ENCODE measurements at places on chromosomes 3 and 15.

DNA sequence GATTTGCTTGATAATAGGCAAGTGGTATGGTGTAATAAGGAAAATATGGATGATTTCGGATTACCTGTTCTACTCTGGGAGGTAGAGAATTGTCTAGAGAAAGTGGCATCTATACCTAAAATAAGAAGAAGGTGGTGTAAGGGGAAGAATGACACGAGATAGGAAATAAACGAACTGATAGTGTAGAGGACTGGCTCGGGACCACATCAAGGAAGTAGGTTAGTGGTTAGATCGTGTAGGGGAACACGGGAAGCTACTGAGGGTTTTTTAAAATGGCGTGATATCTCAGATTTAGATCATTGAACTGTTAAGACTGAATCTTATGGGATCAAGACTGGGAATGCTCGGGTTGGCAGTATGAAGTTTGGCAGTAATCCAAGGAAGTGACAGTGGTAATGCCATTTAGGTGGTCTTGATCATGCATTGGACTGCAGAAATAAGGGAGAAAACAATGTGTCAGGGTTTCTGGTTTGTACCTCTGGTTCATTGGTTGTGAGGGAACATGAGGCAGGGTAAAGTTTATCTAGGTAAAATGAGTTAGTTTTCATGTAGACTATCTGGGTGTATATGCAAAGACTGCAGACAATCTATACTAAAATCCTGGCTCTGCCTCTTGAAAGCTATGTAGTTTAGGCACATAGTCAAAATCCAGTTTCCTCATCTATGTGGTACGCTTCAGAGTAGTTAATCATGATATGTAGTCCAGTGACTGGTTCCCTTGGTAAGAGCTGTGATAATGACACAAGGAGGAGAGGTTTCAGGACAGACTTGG lies 7.4 kb downstream of the RPL14 start:
- DNase-seq, result no peak

DNA sequence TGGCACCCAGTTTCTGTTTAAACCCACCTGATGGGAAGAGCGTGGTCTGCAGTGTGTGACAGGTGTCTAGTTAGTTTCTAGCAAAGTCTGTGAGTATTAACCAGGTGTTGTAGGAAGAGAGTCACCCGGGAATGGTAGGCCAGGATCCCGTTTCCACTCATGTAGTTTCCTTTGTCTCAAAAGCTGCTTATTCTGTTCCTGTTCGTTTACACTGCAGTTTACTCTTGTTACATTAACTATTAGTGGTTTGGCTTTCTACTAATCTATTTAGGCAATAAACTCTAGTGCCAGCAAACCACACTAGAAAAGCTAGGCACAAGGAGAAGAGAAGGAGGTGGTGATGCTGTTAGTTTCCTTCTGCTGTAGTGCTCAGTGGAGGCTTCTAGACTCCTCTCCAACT lies 32.7 kb downstream of the WDR76 start:
- no peak for DNase-seq

- DNase-seq, result no peak
Observed at GRCh38 chr3:66395635-66396034, 105.2 kb downstream of the LRIG1 start.

GRCh38 chr3:161104561-161105551 lies at the start of gene B3GALNT1:
Gene B3GALNT1 (minus strand): TSS chr3:161105349. CDS start chr3:161086754, 18,595 bp downstream.
- DNase-seq, result no peak

DNA sequence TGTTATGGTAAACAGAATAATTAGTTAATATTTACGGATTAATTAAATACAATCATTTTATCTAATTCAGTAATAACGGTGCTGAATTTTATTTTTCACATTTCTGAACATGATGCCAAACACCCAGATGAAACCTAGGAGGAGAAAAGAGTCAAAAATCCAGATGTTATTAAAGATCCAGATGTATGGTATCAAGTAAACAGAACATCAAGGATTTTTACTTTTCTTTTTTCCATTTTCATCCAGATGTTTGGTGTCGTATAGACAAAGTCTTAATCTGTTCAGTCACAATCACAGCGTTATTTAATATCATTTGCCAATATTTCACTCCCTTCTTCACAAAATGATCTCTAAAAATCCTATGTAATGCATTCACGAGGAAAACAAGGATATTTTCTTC lies 64.0 kb upstream of the NR2F2 start:
- no peak for DNase-seq

- DNase-seq, result no peak
Observed at GRCh38 chr3:123623346-123623880, 38.6 kb upstream of the HACD2 start.

- DNase-seq, result no peak
Observed at GRCh38 chr3:189331002-189331418, 159.2 kb downstream of the TPRG1 start.

GRCh38 chr15:95596496-95596895 lies 734.0 kb upstream of the NR2F2 start:
- DNase-seq, result no peak

GRCh38 chr3:42351207-42351606 lies 59.2 kb downstream of the LYZL4 start:
- no peak for DNase-seq

DNA sequence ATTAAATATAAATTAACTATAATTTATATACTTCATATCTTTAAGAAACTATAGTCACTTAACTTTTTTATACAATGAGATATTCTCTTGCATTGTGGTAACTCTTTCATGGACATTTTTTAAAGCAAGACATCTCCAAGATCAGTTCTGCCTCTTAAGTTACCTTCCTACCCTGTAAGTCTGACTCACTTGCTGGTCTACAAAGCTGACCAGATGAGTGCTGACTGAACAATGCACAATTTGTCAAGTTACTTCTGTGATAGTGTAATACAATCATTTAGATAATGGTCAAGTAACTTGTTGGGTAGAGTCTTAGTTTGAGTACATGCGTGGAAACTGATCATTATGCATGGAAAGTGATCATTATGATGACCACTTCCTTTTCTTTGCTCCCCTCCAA lies 145.9 kb downstream of the MEIS2 start:
- no peak for DNase-seq

DNA sequence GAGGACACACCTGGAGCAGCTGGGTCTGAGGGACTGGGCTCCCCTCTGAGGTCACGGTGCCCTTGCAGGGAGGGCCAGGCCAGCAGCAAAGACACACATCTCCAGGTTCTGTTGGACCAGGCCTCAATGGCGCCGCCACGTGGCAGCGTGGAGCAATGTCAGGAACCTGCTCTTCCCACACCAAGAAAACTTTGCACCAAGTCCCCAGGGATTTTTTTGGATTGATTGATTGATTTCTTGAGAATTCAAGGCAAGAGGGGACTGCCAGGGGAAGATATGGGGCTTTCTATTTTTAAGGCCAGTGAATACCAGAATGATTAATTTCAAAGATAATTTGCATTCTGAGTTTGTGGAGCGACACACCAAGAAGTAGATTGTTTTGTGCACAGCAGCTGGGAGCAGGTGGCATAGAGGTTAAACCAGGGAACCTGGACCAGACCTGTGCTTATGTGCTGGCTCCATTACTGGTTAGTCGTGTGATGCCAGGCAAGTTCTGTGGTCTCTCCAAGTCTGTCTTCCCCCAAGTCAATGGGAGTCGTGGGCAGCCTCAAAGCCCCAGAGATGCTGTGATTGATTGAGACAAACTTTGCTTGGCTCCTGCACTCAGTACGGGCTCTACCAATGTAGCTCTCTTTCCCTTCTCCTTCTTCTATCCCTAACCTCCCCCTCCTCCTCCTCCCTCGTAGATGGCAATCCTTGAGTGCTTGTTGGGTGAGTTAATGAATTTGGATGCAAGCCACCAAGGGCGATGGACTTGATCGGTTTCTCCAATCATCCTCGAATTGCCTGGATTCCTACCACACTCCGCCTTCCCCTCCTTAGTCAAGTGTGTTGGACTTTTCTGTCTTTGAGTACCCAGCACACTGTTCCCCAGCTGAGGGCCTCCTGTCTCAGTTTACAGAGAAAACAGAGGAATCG lies 96.2 kb upstream of the TRPM1 start:
- DNase-seq, result peak; percentile 40

- no peak for DNase-seq
Observed at GRCh38 chr3:67077656-67078055, 79.5 kb downstream of the KBTBD8 start.

- DNase-seq, result no peak
Observed at GRCh38 chr15:45114076-45114750, at the start of the genes DUOX2 and DUOXA2. Gene DUOX2 (minus strand): TSS chr15:45114172. CDS start chr15:45113411, 761 bp downstream. Gene DUOXA2 (plus strand): TSS chr15:45114326. CDS start chr15:45114606, 280 bp downstream.

DNA sequence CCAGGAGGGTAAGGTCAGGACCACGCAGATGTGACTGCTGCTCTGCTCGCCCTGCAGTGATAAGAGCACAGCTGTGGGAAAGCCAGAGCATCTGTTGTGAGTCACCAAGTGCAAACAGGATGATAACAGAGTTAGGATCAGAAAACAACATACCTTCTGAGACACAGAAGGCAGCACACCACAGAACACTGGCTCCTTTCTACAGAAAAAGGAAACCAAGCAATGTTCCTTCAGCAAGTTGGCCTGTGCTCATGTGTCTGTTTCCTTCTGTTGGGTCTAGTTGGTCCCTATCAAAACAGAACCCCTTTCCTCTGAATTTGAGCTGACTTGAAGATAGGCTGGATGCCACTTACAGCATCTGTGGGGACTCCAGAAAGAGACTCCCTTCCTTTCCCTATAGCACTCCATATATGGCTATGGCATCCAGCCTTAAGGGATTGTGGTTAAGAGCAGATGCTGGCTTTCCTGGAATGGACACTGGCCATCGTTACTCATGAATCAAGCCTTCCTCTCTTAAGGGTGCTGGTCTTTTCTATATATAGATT lies 440.7 kb upstream of the THBS1 start:
- DNase-seq, result no peak

GRCh38 chr3:66593978-66594377 lies 93.2 kb upstream of the LRIG1 start:
- no peak for DNase-seq

All from memory B cell (primary cell).